Activated naive CD8-positive, alpha-beta T cell treated with anti-CD3 and anti-CD28 coated beads for 36 hours (primary cell): ENCODE measurements at places on chromosomes 11 and 22. TPM values are rescaled to one million over a fixed set of nuclear protein-coding genes. Genes with fewer than 3 reads are reported as not detected.

SCN4B gene
- 0.41 TPM for total RNA-seq

MS4A15 gene
- total RNA-seq: not detected

PRG3 gene
- total RNA-seq: not detected

P2RY6 gene
- total RNA-seq: not detected

CCDC87 gene
- 0.23 TPM for total RNA-seq

TRIM51 gene
- not detected for total RNA-seq

- no peaks in the 10 kb centered on the region for H3K36me3 ChIP-seq
- no peak overlapping the region for H3K4me3 ChIP-seq
- peaks cover 17% of the 10 kb centered on the region for H3K4me1 ChIP-seq
- H3K27me3 ChIP-seq: peaks cover 25% of the 10 kb centered on the region
Observed at GRCh38 chr11:7690648-7691047, 15.6 kb downstream of the OVCH2 start.

DNA sequence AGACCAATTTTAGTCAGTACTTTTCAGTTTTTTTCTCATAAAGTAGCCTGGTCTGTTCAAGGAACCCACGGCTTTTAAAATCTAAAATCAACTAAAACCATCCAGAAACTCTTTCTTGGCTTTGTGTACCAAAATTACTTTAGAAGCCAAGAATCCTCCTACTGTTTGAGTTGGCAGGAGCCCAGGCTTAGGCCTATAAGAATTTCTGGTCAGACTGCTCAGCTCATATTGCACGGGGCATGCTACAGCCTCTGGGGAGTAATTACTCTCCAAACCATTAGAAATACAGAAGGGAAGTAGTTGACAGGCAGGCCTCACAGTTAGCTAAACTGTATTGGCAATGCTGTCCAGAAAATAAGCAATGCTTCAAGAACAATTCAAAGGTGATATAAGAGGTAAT lies 1862.9 kb upstream of the RAG2 start:
- no peaks in the 10 kb centered on the region for H3K36me3 ChIP-seq
- DNase-seq: no peak
- H3K4me1 ChIP-seq: no peaks in the 10 kb centered on the region
- no peak overlapping the region for H3K4me3 ChIP-seq
- H3K27ac ChIP-seq: no peak overlapping the region

DNA sequence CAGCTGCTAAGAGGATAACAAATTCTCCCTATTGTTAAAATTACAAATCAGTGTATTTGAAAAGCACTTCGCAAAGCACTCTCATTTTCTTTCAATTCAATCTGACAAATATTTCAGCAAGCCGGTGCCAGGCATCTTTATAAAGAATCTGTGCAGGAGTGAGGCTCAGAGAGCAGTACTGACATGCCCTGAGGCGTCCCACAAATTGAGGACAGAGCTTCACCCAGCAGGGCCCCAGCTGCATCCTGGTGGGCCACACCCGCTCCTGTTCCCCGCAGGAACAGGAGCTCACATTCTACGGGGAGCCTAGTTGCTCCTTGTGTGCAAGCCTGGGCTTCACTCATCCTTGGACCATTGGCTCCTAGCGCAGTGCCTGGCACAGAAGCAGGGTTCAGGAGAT lies 60.9 kb upstream of the EIF3D start:
- no peak for DNase-seq
- peaks cover 1% of the 10 kb centered on the region for H3K36me3 ChIP-seq
- H3K4me1 ChIP-seq: no peaks in the 10 kb centered on the region
- H3K4me3 ChIP-seq: no peak overlapping the region
- no peak overlapping the region for H3K27ac ChIP-seq

DNA sequence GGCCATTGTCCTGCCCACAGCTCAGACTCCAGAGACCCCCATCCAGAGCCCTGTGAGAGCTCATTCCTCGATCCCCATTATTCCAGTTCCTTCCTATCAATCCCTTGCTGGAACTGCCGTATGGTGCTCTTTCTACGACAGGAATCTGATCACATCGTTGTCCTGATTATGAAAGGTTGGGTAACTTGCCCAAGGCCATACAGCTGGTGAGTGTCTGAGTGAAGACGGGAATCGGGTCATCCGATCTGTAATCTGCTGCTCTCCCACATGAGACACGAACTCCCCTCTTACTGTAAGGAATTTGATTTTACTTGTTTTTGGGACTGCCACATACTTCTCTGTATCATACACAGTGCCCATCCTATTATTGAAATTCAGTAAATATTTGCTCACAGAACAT lies 149.1 kb downstream of the OPCML start:
- no peaks in the 10 kb centered on the region for H3K36me3 ChIP-seq
- H3K4me3 ChIP-seq: no peak overlapping the region
- H3K4me1 ChIP-seq: no peaks in the 10 kb centered on the region
- DNase-seq: no peak

GRCh38 chr11:134445601-134446325 lies 33.7 kb upstream of the B3GAT1 start:
- H3K27ac ChIP-seq: no peak overlapping the region
- H3K4me1 ChIP-seq: no peaks in the 10 kb centered on the region
- no peaks in the 10 kb centered on the region for H3K36me3 ChIP-seq
- peaks cover 7% of the 10 kb centered on the region for H3K27me3 ChIP-seq

- H3K27ac ChIP-seq: no peak overlapping the region
- no peaks in the 10 kb centered on the region for H3K36me3 ChIP-seq
- peaks cover 4% of the 10 kb centered on the region for H3K27me3 ChIP-seq
- DNase-seq: no peak
- no peaks in the 10 kb centered on the region for H3K4me1 ChIP-seq
Observed at GRCh38 chr11:19519912-19520641, 192.6 kb upstream of the NAV2 start.

DNA sequence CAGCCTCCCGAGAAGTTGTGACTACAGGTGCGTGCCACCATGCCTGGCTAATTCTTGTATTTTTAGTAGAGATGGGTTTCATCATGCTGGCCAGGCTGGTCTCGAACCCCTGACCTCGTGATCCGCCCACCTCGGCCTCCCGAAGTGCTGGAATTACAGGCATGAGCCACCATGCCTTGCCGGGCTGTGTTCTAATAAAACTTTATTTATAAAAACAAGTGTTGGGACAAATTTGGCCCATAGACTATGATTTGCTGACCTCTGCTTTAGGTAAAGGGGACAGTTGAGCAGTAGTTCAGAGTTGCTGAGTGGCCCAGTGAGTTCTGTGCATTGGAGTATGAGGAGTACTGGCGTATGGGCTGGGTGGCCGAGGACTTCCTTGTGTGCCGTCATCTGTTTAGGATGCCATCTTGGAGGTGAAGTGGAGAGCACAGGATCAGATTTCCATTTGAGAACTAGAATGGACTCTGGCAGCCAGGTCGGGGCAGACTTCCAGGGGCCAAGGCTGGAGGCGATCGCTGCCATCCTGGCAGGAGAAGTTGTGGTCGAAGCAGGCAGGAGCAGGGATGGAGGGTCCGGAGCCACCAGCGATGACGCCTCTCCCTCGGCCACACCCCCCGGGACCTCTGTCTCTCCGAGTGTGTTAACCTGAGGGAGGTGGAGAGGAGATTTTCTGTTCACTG lies 43.8 kb downstream of the FBLN1 start:
- no peak for DNase-seq
- H3K27me3 ChIP-seq: no peaks in the 10 kb centered on the region
- no peak overlapping the region for H3K27ac ChIP-seq
- H3K4me3 ChIP-seq: no peak overlapping the region
- H3K36me3 ChIP-seq: no peaks in the 10 kb centered on the region

- peaks cover 1% of the 10 kb centered on the region for H3K36me3 ChIP-seq
- H3K27ac ChIP-seq: no peak overlapping the region
- peaks cover 7% of the 10 kb centered on the region for H3K27me3 ChIP-seq
- no peaks in the 10 kb centered on the region for H3K4me1 ChIP-seq
- DNase-seq: no peak
- H3K4me3 ChIP-seq: no peak overlapping the region
Observed at GRCh38 chr22:36584666-36585065, 55.7 kb upstream of the EIF3D start.

DNA sequence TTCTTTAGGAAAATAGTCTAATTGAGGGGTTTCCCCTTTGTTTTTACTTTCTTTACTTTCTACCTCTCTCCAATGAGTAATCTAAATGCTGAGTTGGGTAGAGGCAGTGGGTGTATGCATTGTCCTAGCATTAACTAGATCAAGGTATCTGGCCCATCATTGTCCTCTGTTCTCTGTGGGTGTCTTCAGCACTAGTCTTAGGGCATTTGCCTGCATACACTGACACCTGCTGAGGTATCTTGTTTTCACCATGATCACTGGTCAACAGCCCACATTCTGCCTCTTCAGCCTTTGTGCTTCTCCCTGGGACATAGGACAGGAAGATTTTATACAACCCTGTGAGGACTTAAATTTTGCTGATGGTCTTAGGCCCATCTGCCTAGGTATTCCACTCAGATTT lies 371.1 kb downstream of the RAB38 start:
- no peaks in the 10 kb centered on the region for H3K36me3 ChIP-seq
- DNase-seq: no peak
- H3K27me3 ChIP-seq: no peaks in the 10 kb centered on the region
- H3K4me3 ChIP-seq: no peak overlapping the region
- no peak overlapping the region for H3K27ac ChIP-seq

DNA sequence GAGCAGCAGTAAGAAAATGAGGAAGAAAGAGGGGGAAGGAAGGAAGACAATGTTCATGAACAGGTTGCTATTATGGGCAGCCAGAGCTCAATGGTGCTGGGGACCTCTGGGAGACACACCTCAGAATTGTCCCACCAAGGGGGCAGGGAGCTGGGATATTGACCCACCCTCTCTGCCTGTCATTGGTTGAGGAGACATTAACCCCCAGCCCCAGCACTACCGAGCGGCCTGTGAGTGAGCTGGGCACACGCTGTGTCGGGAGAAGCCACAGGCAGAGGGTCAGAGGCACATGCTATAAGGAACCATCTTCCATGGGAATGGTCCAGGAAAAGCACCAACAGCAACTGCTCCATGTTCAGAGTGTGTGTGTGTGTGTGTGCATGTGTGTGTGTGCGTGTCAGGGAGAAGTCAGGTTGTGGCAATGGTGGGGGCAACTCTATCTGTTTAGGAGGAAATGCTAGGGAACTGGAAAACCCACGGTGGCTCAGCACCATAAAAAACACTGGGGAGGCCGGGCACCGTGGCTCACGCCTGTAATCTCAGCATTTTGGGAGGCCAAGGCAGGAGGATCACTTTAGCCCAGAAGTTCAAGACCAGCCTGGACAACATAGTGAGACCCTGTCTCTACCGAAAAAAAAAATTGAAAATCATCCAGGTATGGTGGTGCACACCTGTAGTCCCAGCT lies 49.2 kb downstream of the CD6 start:
- no peaks in the 10 kb centered on the region for H3K27me3 ChIP-seq
- DNase-seq: no peak
- H3K36me3 ChIP-seq: peaks cover 52% of the 10 kb centered on the region
- peaks cover 62% of the 10 kb centered on the region for H3K4me1 ChIP-seq
- peak overlapping the region; percentile 89 for H3K27ac ChIP-seq
